ENCODE measurements at places on chromosomes 7 and 10.

DNA sequence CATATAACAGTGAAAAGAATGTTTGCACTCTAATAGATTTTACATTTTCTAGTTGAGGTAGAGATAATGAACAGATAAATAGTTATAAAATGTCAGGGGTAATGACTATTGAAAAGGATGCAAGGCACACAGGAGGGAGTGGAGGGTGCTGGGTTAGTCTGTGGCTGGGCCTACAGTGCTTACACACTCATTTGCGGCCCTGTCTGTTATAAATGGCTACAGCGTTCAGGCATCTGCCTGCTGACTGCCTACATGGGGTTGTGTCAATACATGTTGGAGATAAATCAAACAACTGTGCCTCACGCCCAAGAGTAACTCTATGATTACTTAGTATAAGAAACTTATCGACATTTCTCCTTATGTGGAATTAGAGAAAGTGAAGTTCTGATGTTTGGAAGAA is 313.3 kb downstream of the ACTR3B start:
- no peak for DNase-seq

DNA sequence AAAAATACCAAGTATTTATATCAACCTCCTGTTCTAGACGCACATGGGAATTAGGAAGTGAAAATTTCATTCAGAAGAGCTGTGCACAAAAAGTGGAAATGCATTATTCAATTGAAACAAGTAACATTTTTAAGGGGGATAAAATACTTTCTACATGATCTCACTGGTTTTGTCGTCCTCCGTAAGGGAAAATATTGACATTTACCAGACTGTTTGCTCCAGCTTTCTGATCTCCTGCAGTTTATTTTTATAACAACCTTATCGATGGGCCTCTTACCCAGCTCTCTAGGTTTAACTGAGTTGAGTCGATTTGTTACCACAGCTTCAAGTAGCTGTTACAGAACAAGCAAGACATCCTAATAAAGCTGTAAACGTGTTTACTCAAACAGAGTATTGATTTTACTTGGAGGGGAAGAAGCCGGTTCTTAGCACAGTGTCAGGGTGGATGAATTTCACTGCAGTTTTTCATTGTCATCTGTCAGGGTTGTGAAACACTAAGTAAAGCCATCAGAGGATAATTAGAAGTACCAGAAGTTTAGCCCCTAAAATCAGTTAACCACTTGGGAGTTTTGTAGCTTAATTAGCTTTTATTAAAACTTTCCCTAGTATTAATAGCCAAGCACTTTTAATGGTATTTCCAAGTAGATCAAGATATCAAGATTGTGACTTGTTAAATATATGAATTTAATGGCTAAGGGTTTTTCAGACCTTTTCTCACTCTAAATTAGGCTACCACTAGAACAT is 142.6 kb upstream of the KAT6B start:
- DNase-seq = no peak

GRCh38 chr10:74342991-74343390 is 192.0 kb downstream of the ADK start:
- no peak for DNase-seq

DNA sequence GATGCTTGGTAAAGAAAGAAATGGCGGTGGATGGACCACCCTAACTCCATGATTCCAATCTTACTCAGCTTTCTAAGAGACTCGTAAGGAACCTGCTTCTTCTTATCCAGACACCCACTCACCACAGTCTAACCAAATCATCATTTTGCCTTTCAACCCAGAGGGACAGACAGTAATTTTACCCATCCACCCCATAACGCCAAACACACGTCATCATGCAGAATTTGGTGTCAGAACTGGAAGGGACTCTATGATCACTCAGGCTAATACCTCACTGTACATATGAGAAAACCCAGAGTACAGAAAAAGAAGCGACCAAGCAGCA is 388 bp downstream of the ECD start:
- DNase-seq = no peak

- no peak for DNase-seq
Observed at GRCh38 chr7:106279425-106280197, 5.2 kb downstream of the NAMPT start.

GRCh38 chr7:80255656-80256055 is 121.0 kb downstream of the GNAI1 start:
- no peak for DNase-seq

- peak; percentile 34 for DNase-seq
Observed at GRCh38 chr10:84523526-84523925, 195.1 kb downstream of the CCSER2 start.

- DNase-seq = no peak
Observed at GRCh38 chr7:20198260-20198659, 18.9 kb downstream of the MACC1 start.

Data from kidney tubule cell (primary cell).